ENCODE measurements at places on chromosomes 1 and 21. TPM values are rescaled to one million over a fixed set of nuclear protein-coding genes. Genes with fewer than 3 reads are reported as not detected.

- no peak for DNase-seq
Measured at GRCh38 chr1:65512967-65513780, 92.7 kb downstream of the LEPR start.

DNA sequence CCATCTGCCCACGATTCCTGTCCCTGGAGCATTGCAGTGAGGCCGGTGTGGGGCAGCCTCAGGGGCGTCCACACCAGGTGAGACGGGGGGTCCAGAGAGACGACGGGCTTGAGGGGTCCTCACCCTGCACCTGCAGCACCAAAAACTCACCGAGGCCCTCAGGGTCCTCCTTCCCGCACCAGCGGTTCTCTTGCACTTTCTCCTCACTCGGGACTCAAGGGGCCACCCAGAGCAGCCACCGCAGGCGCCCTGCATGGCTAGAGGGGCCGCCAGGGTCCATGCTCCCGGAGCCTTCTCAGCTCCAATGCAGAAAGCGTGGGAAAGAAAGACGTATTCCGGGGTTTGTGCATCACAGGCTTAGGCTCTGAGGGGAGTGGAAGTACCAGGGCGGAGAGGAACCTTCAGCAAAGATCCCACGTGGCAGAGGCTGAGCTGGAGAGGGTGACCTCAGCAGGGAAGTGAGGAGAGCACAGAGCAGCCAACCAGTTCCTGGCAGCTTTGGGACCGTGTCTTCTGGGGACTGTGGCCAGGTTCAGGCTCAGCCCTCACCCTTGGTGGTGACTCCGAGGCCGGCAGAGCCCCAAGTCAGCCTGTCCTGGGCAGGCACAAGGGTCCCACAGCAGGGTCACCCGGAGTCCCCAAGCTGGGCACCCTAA, 19.5 kb upstream of the COL6A2 start:
- DNase-seq = no peak

DNA sequence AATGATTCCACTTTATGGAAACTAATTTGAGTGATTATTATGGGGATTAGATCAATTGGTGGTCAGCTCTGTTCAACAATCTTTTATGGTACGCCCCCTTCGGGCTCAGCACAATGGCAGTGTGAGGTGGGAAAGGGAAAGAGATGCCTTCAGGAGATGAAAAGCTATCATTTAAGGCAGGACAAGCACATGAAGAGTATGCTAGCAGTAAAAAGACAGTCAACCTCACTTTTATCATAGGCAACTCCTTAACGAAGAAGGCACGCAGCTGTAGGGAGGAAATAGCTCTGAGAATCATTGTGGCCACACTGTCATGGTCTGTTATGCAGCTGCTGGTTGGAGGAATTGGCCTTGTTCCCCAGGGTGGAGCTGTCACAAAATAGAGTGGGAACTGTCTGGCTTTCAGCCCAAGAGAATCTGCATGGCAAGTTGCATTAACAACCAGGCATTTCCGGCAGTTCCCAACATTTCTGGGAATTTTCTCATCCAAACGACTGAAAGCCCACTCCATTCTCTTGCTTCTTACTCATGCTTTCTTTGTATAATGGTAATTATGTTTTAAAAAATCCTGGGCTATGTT, 54.4 kb upstream of the BCL10 start:
- DNase-seq = no peak

DNA sequence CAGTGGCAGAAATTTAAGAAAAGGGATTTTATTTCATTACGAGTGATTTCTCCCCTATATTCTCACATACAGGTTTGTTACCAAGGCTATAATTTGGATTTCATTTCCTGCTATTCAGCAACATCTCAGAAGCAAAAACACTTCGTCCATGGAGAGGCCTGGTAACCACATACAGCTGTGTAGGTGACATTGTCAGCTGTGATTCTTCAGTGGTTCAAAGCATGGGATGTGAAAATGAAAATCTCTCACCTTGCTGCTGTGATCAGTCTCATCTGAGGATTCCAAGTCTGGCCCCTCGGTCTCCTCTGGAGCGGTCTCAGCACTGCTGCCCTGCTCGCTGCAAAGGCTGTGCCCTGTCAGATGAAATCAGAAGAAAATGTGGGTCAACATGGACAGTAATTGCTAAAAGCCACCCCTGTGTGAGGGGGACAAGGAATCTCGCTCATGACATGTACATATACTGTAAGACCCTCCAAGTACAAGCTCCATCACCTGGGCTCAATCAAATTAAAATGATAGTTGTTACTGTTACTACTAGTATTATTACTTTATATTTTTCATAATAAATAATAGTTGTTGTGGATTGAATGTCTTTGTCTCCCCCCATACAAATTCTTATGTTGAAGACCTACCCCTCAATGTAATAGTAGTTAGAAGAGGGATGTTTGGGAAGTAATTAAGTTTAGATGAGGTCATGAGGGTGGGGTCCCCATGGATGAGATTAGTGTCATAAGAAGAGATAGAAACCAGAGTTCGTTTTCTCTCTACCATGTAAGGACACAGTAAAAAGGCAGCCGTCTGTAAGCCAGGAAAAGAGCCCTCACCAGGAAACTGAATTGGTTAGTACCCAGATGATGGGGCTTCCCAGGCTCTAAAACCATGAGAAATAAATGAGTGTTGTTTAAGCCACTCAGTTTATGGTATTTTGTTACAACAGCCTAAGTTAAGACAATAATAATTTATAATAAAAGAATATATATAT, 126.7 kb upstream of the KRTAP19-8 start:
- no peak for DNase-seq

OPN3 gene
- total RNA-seq = 46.8 TPM

YRDC gene
- total RNA-seq = 46.0 TPM

RNU1-3 gene
- under 0.01 TPM for total RNA-seq

SPATA21 gene
- total RNA-seq = not detected

EPS8L3 gene
- total RNA-seq = not detected

MMEL1 gene
- total RNA-seq = 0.43 TPM
